ENCODE measurements at places on chromosomes 3 and 15.
A peak's percentile ranks its signal among the peaks of the same experiment; 100 is the strongest.

GRCh38 chr3:194139814-194140391, 4.0 kb downstream of the HES1 start:
- DNase-seq = no peak

- no peak for DNase-seq
These were observed 147.2 kb downstream of the STAG1 start for GRCh38 chr3:136604961-136605360.

GRCh38 chr3:128041344-128041743, 10.9 kb upstream of the SEC61A1 start:
- no peak for DNase-seq

- DNase-seq = no peak
These were observed 644 bp upstream of the NGLY1 start for GRCh38 chr3:25783661-25784512.

DNA sequence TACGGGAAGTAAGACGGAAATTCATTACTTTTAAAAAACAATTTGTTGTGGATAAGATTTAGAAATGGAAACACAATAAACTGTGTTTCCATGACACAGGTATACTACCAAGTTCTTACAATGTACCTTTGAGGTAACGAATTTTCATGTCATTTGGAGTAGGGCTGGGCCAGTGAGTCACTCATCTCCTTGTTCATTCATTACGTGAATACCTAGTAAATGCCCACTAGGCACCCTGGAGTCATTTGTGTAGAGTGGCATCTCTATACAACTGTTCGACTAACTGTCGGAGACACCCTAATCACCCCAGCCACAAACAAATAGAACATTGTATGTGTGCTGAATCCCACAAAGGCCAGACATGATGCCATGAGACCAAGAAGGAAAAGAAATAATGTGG, 94.8 kb downstream of the IGF1R start:
- no peak for DNase-seq

DNA sequence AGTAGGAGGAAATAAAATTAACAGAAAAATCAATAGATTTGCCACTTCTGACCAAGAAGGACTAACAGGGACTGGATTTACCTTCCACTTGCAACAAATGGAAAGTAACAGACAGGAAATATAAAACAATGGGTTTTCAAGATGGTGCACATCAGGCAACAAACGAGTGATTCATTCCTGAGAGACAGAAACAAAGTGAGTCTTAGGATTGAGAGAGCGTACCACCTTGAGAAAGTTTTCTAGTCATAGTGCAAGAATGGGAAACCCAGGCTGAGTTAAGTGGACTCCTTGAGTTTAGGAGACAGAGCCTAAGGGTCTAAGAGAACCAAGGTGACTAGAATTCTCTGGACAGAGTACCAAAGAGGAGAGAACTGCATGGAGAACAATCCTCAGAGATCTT, 101.7 kb downstream of the PPP2R3A start:
- no peak for DNase-seq

DNA sequence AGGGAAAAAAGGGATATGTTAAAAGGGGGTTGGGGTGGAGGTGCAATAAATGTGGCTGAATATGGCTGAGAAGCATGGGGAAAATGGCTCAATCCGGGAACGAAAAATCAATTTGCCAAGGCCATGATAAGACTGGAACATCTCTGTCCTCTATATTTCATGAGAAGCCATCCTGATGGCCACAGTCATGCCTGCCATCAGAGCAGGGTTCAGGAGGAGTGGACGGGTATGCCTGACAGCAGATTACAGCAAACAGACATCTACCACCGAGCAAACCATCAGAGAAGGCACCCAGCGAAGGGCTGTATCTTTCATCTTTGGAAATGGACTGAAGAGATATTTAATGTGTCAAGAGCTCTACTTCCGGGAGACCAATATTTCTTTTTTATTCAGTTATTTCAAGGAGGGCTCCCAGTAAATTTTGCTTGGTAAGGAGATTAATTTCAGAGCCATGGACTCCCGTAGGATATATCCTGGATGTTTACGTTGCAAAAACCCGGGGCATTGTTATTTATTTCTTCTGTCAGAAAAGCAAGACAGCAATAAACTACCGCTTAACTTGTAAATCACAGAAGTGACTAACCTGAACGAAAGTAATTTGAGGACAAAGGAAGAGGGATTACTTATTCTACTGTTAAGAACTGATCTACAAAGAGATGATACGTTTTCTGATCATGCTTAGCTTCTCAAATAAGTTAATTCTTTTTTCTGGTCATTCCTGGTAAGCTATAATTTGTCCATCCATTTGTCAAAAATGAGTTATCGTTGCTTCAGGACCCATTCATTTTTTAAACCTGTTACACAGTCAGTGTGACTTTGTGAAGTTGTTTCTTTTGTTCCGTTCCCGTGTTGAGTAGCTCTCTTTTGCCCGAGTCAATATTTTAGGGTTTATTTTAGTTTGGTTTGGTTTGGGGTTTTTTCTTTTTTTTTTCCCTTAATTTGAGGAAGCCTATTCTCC, 80.6 kb upstream of the CHD2 start:
- DNase-seq = no peak

DNA sequence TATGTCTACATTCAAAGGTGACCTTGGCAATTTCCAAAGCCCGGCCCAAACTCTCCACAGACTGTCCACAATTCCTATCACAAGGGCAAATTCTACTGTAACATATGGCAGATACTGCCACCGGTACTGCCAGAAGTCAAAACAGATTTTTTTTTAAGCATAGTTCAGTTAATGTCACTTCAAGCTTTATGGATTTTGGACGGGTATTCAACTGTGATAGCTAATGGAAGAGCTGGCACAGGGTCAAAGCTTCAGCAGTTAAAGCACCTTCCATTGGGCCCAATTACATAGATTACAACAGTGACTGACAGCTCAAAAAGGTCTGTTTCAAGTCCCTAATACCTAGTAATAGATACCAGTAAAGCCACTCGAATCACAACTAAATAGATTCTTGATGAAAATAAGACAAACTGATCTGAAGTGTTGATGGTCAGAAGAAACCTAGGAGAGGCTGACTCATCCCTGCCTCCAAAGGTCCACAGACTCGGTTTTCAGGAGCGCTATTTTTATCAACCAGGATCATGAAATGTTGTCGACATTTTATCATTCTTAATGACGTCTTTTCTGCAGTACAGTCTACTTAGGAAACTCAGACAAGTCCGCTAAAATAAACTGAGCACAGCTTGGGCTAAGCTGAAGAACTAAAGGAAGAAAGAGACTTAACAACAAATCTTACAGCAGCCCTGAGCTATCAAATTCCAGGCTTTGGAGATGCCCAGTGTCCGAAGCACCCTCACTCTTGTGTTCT, 38.7 kb downstream of the ANXA2 start:
- DNase-seq = no peak

DNA sequence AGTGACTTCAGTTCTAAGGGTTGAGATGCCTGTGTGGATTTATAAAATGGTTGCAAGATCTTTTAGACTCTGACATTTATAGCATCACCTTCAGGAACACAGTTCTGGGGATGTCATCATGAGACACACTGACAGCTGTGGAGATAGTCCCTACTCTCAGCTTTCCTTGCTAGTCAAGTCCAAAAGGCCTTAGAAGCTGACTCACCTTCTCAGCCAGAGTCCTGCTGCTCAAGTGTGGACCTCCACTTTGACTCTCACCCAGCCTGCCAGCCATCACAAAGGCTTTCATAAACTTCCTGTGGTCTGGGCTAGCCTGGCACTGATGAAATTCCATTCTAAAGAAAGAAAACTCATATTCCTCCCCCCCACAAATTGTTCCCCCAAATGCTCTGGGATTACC, 44.8 kb downstream of the TMEM39A start:
- DNase-seq = peak; percentile 5

DNA sequence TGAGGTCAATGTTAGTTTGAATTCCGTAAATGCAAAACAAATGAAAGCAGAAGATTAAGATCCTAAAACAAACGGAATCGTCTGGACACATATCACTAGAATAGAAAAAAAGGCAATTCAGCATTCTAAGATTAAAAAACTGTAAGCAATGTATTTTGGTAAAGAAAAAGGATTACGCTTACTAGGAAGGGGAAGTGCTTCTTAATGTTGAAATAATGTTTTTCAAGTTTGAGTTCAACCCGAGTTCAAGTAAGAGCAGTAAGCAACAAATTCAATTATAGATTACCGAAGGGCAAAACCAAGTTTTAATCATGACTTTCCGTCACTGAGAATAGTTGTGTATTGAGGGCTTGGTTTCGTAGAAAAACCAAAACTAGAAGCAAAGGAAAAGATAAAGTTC, 637 bp downstream of the CIP2A start:
- no peak for DNase-seq

GRCh38 chr15:32107477-32108080, 77.3 kb downstream of the CHRNA7 start:
- no peak for DNase-seq

- no peak for DNase-seq
These were observed 20.6 kb downstream of the SAMD7 start for GRCh38 chr3:169931747-169932520.

DNA sequence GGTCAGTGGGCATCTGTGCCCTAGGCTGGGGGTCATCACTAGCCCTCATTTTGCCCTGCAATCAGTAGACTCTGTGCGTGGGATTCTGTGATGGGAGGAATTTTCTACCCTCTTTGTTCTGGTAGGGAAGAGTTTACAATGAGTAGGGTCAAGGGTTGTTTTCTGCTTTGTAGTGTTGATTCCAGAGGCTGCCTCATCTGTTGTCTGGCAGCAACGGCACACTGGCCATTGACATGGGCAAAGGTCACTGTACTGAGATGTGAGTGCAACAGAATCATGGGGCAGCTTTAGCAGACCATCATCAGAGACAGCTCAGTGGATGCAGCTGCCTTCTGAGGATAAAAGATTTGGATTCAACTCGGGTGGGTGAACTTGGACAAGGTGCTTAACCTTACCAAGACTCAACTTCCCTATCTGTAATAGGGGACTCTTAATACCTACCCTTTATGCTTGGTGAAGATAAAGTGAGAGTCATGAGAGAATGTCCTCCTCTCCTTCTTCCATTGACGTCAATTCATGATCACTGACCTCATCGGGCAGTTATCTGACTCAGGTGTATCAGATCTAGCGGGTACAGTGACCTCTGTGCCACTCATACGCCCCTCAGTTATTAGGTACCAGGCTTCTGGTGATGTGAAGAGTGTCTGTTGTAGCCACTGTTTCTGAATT, 127.5 kb downstream of the RPLP1 start:
- DNase-seq = no peak

DNA sequence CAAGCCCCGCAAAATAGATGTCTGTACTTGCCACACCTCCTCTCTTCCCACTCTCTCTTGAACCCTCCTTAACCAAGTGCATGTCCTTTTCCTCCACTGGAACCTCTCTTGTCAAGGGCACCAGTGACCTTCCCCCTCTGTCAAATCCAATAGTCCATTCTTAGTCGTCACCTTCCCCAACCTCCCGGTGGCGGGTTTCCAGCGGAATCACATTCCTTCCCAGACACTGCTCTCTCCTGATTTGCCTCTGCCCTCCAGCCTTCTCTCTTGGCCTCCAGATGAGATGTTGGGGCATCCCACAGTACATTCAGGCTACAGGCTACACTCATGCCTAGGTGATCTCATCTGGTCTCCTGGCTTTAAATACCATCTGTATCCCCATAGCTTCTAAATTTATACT, 31.1 kb downstream of the SCN5A start:
- DNase-seq = no peak

DNA sequence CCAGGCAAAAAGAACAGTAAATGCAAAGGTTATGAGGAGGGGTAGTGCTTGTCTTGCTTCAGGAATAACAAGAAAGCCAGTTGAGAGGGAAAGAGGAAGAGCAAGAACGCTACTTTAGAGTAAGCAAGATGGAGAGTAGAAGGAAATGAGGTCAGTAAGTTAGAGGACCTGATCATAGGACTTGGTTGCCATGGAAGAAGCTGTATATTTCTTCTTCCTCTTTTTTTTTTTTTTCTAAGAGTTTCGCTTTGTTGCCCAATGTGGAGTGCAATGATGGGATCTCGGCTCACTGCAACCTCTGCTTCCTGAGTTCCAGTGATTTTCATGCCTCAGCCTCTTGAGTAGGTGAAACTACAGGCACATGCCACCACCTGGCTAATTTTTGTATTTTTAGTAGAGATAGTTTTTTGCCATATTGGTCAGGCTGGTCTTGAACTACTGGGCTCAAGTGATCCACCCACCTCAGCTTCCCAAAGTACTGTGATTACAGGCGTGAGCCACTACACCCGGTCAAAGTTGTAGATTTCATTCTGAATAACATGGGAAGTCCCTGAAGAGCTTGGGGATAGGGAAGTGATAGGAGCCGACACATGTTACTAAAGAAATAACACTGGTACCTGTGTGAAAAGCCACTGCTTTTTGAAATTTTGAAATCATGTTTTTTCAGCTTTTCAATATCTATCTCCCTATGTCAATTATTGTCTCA, 527.9 kb upstream of the NAALADL2 start:
- no peak for DNase-seq

GRCh38 chr15:28783873-28784272, 64.6 kb downstream of the GOLGA6L7 start:
- DNase-seq = no peak

DNA sequence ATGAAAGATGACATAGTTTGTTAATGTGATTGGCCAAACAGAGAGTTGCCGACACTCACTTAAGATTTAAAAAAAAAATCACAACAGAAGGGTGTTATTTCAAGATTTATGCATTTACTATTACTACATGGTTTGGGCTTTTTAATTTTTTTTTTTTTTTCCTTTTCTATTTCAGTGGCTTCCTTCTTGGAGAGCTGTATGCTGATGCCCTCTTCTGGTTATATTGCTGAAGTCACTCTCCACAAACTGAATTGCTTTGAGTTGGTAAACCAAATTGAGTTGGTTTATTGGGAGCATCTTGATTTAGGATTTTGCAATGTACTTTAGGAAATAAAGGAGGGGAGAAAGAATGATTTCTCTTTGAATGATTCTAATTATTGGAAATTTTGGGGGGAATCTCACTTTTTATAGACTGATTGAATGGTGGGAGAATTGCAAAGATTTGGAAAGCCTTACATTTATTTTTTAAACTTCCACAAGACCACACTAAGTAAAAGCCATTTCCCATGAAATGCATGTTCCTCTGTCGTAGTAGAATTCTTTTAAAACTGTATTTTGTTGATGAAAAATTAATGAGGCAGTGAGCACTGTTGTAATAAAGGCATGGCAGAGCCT, 186.6 kb upstream of the FEZF2 start:
- no peak for DNase-seq

DNA sequence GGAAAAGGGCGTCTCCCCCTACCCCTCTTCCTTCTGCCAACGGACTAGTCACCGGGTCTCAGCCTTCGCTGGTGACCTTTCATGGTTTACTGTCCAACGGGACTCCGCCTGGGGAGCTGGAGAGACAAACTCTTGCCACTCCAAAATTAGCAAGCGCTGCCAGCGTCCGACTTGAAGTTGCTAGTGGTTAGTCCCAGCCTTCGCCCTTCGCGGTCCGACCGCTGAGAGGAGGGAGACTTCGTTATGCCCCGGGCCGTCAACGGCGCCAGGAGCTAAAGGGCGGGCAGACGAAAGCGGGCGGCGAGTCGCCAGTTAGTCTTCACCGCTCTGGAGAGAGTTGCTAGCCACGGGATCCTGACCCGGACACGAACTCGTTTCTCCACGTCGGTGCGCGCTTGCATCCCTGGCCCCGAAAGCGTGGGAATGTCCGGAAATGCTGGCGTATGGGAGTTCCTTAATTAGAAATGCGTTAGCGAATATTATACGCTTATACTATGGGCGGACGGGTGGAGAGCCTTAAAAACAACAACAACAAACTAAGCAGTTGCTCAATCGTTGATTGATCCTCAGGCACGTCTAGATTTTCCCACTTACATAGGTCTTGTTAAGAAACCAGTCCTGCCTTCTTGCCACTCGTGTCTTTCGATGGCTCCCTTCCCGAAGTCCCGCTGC, 716 bp downstream of the SMC4 start:
- DNase-seq = no peak

- DNase-seq = no peak
These were observed 404.0 kb upstream of the WNT5A start for GRCh38 chr3:55891106-55891505.

All from AG04449 (cell line).